Chondrocyte (in vitro differentiated cells): ENCODE measurements at places on chromosomes 16 and 17.

GRCh38 chr17:3004150-3004801 lies 59.1 kb downstream of the OR1D5 start:
- DNase-seq = peak; percentile 100

DNA sequence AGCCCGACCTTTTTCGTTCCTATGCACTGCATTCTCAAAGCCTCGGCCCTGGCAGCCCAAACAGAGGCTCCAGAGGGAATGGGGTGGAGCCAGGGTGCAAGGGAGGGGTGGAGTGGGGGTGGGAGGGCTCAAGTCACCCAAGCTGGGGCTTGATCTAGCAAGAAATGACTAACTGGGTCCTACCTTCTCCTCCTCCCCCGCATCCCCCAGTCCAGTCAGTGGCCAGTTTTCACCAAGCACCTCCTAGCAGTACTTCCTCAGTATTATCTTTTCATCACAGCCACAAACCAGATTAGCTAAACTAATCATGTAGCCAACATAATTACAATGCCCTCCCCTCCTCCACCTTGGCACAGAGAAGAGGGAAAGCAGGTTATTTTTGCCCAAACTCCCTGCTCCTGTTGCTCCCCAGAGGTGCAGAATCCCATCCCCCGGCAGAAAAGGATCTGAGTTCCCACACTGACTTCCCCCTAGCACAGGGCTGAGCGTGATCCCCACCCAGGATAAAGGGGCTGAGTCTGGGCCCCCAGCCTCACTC lies 2.2 kb downstream of the JUP start:
- no peak for DNase-seq

- no peak for DNase-seq
These were observed 23.6 kb upstream of the GPRC5C start for GRCh38 chr17:74408262-74408661.

GRCh38 chr17:7219229-7219811 lies 316 bp downstream of the DLG4 start:
- DNase-seq = no peak

GRCh38 chr17:58352596-58353388 lies 791 bp upstream of the SUPT4H1 start:
- no peak for DNase-seq

- no peak for DNase-seq
These were observed 26.5 kb downstream of the NKD1 start for GRCh38 chr16:50574745-50575136.

DNA sequence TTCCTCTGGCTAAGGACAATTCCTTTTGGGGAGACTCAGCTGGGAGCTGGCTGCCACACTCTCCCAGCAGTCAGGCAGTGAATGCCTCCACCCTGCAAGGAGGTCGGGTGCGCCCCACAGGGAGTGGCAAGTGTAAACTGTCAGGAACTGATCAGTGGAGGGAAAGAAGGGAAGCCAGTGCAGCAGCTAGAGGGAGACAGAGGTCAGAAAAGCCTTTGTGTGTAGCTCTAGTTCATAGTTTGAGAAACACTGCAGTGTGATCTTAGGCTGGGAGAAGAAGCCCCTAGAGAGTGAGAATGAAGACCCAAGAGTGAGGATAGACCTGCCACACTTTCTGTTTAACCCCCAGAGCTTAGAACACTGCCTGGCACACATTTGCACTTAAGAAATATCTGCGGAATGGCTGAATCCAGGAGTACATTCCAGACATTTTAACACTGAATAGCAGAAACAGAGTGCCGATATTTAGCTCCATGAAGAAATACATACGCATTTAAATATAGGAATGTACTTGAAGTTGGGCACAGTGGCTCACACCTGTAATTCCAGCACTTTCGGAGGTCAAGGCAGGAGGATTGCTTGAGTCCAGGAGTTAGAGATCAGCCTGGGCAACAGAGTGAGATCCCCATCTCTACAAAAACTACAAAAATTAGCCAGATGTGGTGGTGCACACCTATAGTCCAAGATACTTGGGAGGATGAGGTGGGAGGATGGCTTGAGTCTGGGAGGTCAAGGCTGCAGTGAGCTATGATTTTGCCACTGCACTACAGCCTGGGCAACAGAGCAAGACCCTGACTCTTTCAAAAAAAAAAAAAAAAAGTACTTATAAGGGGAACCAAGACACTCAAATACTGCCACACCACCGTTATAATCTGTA lies 11.1 kb upstream of the SLC5A11 start:
- no peak for DNase-seq

GRCh38 chr17:59521465-59522126 lies 43.8 kb upstream of the DHX40 start:
- DNase-seq = no peak

GRCh38 chr16:80029761-80030481 lies 429.4 kb upstream of the MAF start:
- DNase-seq = no peak

GRCh38 chr17:8506145-8506544 lies 70.5 kb downstream of the NDEL1 start:
- no peak for DNase-seq

DNA sequence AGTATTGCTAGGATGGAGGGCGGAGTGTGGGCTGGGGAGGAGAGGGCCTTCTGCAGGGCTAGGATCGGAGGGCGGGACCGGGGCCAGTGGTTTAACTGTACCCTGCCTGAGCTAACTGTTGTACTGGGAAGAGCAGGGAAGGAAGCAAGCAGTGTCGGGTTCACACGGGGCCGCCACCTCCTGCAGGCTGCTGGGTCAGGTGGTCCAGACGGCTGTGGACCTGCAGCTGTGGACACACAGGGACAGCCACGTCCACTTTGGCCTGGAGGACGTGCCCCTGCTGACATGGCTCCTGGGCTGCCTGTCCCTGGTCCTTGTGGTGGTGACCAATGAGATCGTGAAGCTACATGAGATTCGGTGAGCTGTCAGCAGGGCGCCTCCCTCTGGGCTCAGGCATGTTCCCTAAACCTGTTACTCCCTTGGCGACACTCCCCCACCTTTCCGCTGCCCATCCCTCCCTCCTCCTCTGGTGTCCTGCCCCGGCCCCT lies 16.6 kb downstream of the CASKIN2 start:
- no peak for DNase-seq

GRCh38 chr16:79163691-79164387 lies 436.7 kb downstream of the MAF start:
- DNase-seq = no peak

GRCh38 chr16:13289515-13289914 lies 388.1 kb downstream of the SHISA9 start:
- no peak for DNase-seq

- DNase-seq = no peak
These were observed 27.8 kb downstream of the RABEP1 start for GRCh38 chr17:5309851-5310250.

GRCh38 chr17:4329838-4330237 lies 36.6 kb downstream of the UBE2G1 start:
- no peak for DNase-seq

DNA sequence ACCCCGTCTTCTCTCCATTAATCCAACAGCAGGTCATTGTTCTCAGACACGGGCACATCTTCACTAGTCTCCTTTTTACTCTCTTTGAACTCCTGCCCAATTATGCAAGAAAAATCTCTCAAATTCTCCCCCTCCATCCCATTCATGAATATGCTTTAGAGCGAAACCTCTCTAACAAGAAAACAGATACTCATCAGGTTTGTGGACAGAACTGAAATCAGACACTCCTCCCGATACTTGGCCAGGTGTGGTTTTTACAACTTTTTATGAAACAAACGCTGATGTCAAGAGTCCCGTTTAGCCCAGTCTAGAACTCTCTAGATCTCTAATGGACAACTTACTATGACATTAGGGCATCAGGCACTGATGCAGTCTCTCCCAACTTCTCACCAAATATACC lies 40.9 kb downstream of the PIK3R5 start:
- no peak for DNase-seq

- no peak for DNase-seq
These were observed 120.7 kb upstream of the MAF start for GRCh38 chr16:79721270-79721669.

GRCh38 chr17:61149862-61150362 lies 249.7 kb upstream of the TBX2 start:
- no peak for DNase-seq

- DNase-seq = no peak
These were observed 124.1 kb downstream of the PRKCA start for GRCh38 chr17:66426397-66427033.

DNA sequence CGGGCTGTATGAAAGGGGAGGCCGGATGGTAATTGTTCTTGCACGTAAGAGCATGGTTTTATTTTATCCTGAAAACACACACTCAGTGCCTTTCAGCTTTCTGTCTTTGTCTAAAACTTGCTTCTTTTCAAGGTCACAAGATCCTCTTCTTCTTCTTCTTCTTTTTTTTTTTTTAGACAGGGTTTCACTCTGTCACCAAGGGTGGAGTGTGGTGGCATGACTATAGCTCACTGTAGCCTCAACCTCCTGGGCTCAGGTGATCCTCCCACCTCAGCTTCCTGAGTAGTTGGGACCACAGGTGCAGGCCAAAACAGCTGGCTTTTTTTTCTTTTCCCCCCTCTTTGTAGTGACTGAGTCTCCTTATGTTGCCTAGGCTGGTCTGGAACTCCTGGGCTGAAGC lies 15.9 kb upstream of the ZNF629 start:
- DNase-seq = no peak

- no peak for DNase-seq
These were observed 3.8 kb upstream of the NSRP1 start for GRCh38 chr17:30112794-30113193.

DNA sequence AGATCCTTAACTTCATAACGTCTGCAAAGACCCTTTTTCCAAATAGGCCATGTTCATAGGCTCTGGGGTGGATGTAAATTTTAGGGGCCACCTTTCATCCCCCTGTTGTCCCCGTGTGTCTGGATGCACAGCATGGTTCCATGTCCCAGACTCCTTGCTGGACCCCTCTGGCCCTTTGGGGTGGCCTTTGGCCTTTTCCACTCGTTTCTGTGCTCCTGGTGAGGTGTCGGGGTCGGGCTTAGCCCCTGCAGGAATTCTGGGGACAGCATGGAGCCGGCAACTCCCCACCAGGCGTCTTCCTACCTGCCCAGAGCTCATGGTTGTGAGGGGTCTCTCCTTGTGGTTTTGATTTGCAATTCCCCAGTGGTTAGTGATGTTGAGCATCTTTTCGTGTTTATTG lies 183.5 kb downstream of the SEC14L1 start:
- DNase-seq = peak; percentile 66

DNA sequence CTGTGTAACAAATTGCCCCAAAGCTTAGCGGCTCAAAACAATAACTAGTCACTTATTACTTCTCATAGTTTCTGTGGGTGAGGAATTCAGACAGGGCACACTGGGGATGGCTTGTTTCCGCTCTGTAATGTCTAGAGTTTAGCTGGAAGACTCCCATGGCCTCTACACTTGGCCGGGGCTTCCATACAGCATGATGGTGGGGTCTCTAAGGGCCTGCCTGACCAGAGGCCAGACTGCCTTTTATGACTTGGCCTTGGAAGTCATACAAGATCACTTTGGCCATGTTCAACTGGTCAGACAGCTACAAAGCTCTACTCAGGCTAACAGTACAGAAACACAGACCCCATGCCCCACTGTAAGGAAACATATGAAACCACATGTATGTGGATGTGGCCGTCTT lies 8.2 kb downstream of the GLP2R start:
- DNase-seq = no peak

GRCh38 chr17:17822189-17822588 lies 14.6 kb downstream of the SREBF1 start:
- no peak for DNase-seq

GRCh38 chr17:48100591-48101011 lies 677 bp downstream of the CBX1 start:
- peak; percentile 88 for DNase-seq

GRCh38 chr16:69270395-69270794 lies 40.8 kb upstream of the VPS4A start:
- DNase-seq = no peak

DNA sequence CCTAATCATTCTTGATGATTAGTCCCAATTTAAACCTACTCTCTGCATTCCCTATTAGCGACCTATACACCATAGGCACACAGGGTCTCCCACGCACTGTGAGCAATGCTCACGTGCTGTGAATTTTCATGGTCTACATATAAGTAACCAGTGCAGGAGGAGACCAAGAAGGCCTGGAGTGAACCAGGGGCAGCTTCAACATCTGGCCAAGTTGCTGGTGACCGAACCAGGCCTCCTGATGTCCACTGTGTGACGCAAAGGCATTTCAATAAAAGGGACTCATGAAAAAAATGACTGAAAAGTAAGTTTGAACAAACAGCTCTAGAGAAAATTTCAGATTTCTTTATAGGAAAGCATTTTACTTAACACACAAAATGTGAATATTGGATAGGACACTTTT lies 107.0 kb downstream of the ZFHX3 start:
- no peak for DNase-seq

DNA sequence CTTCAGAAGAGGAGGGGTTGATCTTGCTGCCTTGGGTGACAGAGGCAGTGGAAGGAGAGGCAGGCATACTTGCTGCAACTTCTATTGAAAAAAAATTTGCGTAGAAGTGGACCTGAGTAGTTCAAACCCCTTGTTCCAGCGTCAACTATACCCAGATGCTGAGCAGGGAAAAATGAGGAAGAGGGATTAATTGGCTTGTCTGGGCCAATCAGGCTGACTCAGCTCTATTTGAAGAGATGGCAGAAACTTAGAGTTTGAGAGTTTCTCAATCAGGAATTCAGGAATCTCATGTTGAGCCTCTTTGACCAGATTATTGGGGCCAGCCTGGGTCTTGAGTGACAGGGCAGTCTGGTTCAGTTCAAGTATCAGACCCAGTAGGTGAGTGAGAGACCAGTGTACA lies 17.6 kb downstream of the CASC3 start:
- no peak for DNase-seq

- DNase-seq = no peak
These were observed 21.8 kb downstream of the CLEC16A start for GRCh38 chr16:10966129-10966528.

- DNase-seq = no peak
These were observed 127.9 kb downstream of the NPIPB5 start for GRCh38 chr16:22638393-22639206.

DNA sequence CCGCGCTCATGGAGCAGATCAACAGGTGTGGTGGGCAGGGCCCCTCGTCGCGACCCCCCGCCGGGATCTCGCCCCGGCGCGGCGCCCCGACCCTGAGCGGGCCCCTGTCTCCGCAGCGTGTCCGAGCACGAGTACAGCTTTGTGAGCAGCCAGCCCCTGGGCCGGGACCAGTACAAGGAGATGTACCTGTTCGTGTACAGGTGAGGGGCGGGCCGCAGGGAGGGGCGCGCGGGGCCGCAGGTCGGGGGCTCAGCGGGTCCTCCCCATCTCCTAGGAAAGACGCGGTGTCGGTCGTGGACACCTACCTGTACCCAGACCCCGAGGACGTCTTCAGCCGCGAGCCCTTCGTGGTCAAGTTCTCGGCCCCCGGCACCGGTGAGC lies 848 bp downstream of the DNASE1L2 start:
- DNase-seq = no peak

DNA sequence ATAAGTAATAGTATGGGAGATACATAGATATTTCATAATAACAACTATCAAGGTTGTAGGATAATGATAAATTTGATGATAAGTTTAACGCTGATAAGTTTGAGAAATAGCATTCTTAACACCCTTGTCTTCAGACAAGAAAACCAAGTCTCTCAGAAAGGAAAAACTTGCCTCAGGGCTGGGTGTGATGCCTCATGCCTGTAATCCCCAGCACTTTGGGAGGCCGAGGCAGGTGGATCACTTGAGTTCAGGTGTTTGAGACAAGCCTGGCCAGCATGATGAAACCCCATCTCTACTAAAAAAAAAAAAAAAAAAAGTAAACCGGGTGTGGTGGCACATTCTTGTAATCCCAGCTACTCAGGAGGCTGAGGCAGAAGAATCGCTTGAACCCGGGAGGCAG lies 90.7 kb downstream of the SHISA9 start:
- no peak for DNase-seq
